ENCODE measurements at places on chromosomes 2 and 18.

- DNase-seq: no peak
Observed at GRCh38 chr2:48540237-48540935, 10.4 kb downstream of the STON1 start.

DNA sequence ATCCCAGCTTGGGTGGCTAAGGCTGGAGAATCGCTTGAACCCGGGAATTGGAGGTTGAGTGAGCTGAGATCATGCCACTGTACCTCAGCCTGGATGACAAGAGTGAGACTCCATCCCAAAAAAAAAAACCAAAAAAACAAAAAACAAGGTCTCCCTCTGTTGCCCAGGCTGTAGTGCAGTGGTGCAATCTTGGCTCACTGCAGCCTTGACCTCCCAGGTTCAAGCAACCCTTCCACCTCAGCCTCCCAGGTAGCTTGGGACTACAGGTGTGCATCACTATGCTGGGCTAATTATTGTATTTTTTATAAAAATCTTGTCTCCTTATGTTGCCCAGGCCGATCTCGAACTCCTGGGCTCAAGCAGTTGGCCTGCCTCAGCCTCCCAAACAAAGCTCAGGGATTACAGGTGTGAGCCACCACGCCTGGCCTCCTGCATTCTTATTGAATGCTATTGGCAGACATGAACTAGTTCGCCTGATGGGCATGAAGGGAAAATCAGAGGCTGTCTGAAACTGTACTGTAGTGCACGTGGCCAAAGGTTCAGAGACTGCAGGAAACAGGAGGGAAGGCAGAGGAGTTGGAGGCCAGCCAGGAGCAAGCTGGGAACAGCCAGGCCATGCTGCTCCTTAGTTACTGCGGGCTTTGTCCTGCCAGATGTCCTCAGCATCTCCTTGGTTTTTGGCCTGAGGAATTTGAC, 16.0 kb upstream of the ASXL2 start:
- DNase-seq: no peak

- no peak for DNase-seq
Observed at GRCh38 chr2:70243806-70244584, 4.4 kb downstream of the TIA1 start.

GRCh38 chr2:96408616-96409015, 73.0 kb downstream of the NCAPH start:
- no peak for DNase-seq

GRCh38 chr18:59528866-59529265, 168.4 kb downstream of the CCBE1 start:
- no peak for DNase-seq

DNA sequence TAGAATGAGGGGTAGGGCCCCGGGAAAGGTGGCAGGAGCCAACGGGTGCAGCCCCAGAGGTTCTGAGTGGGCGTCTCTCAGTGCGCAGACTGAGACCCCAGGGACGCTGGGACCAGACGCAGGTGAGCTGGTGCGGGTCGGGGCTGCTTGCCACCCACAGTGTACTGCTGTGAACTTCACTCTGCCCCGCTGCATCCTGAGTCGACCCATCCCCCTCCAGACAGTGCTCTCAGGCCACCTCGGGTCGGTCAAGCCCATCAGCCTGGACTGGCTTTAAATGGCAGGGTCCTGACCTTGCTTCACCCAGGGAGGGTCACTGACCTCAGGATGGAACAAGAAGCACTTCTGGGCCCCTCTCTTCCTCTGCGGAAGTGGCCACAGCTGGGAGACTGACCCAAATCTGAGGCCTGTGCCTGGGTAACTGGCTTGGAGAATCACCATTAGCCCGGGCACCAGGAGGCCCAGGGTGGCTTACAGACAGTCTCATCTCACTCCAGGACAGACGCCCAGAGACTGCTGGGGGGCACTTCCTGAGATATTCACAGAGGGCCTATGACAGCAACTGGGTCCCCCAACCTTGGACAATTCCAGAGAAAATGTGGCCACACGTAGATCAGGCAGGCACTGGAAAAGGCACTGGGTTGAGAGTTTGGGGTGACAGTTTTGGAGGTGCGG, 23.7 kb upstream of the BOK start:
- DNase-seq: no peak

- DNase-seq: no peak
Observed at GRCh38 chr2:64085936-64086335, 58.3 kb downstream of the PELI1 start.

DNA sequence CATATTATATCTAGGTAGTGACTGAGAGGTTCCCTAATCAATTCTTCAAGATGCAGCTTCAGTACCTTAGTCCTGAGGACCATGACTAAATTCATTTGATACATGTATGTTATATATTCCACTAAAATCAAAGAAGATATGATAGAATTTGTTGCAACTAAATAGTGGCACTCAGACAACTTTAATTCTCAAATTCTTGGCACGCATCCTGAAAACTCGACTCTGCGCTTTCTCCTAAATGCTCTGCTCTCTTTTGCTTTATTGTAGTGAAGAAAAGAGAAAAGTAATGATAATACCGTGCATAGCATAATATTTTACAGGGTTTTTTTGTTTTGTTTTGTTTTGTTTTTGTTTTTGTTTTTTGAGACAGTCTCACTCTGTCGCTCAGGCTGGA, 475.3 kb downstream of the ARHGAP15 start:
- DNase-seq: no peak

DNA sequence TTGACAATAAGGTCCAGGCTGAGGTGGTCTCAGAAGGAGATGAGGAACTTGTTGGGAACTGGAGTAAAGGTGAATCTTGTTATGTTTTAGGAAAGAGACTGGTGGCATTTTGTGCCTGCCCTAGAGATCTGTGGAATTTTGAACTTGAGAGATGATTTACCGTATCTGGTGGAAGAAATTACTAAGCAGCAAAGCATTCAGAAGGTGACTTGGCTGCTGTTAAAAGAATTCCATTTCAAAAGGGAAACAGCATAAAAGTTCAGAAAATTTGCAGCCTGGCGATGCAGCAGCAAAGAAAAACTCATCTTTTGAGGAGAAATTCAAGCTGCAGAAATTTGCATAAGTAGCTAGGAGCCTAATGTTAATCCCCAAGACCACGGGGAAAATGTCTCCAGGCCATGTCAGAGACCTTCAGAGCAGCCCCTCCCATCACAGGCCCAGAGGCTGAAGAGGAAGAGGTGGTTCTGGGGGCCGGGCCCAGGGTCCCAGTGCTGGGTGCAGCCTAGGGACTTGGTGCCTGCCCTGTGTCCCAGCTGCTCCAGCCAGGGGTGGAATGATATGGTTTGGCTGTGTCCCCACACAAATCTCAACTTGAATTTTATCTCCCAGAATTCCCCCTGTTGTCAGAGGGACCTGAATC, 73.5 kb downstream of the FIGN start:
- no peak for DNase-seq

GRCh38 chr2:65033178-65033577, 23.0 kb upstream of the CEP68 start:
- no peak for DNase-seq
